ACHN (cell line): ENCODE measurements at places on chromosomes 4 and X.

DNA sequence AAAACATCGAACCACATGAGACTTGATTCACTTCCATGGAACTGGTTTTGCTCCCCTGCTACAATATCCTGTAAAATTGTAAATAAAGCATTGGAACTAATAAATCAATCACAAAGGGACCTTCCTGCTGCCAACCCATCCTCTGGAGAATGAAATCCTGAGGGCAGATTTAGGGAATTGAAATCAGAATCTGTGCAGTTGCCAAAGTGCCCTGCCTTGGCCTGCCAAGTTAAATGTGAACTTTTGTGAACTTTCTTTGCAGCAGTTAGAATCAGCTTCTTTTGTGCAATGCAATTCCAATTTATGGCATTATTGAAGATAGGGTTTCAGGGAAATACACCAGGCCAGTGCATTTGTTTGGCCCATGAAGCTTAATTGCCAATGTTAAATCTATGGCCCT is 263.1 kb downstream of the PTTG2 start:
- no peak for DNase-seq

DNA sequence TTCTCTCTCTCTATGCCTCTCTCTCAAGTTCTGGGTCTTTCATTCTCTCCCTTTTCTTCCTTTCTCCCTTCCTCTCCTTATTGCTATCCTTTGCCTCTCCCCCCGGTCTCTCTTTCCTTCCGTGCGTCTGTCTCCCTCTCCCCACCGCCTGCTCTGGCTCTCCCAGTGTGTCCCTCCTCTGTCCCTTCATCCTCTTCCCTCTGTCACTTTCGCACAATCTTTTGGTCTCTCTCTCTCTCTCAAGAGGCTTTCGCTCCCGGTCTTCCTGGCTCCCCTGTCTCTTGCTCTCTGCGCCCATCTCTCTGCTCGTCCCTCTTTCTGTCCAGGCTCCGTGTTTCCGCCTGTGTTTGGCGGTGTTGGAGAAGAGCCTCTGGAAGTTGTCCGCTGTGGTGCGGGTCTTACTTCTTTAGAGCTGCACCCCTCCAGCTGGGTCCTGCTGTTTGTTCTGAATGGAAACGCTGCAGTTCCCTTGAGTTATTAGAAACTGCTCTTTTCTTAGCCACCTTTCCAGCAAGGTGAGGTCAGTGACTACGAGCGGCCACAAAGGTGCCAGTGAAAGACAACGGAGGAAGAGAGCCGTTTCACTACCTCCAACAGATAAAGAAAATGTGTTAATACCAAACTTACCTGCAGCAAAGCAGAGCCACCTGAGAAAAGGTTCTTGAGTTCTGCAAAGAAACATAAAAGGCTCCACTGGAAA is 1.1 kb downstream of the BMPR1B start:
- no peak for DNase-seq

- no peak for DNase-seq
These were observed 162.1 kb downstream of the SMIM20 start for GRCh38 chr4:26076000-26076587.

GRCh38 chrX:31228415-31228832 is 156.6 kb upstream of the FTHL17 start:
- no peak for DNase-seq

DNA sequence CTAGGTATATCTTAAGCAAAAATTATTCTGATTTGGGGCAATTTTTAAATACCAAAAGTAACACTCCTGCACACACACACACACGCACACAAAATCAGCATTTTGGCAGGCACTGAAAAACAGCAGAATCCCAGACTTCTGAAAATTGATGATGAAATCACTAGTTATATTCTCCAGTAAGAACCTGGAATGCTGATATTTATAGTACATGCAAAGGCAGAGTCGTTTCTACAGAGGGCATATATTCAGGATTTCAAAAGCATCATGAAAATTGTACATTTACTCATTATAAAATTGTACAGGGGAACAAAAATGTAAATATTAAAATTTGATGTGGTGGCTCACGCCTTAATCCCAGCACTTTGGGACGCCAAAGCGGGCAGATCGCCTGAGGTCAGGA is 352.5 kb upstream of the PITX2 start:
- DNase-seq = no peak

DNA sequence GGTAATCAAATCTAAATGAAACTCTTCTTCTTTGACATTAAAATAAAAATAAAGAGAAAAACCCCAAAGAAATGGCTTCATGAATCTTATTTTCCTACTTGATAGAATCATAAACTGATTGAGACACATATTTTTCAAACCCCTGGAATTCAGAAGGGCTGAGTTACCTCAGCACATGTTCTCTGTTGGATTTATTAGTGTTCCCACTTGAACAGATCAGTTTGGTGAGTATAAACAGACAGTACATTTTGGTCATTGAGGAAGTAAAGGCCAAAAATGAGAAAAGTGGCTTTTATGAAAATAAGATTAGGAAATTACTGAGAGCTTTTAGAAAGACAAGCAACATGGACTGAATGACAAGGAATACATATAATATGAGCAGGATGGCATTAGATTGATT is 620.4 kb downstream of the ANKRD50 start:
- DNase-seq = no peak

- DNase-seq = peak; percentile 4
These were observed 262.6 kb downstream of the ADGRL3 start for GRCh38 chr4:61462451-61463326.

GRCh38 chrX:16239211-16239610 is 71.9 kb downstream of the MAGEB17 start:
- peak; percentile 70 for DNase-seq

DNA sequence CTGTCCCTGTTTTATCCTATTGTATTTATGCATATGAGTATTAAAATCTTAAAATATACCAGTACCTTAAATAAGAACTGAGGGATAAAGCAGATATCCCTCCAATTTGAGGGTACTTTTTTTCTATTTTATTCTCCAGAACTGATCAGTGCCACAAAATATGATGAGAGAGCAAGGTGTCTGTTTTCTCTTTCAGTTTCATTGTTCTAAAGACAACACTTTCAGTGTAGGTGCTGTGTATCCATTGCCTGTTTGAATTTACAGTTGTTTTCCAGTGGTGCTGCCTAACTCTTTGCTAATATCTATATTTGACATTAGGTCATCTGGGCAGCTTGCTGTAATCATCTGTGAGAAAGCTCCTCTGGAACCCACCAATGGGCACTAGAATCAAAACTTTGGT is 394.7 kb downstream of the IL1RAPL1 start:
- DNase-seq = no peak
